ENCODE measurements at places on chromosomes 13 and 19.

- no peak for DNase-seq
Observed at GRCh38 chr19:58021541-58022282, 12.1 kb upstream of the ZSCAN1 start.

DNA sequence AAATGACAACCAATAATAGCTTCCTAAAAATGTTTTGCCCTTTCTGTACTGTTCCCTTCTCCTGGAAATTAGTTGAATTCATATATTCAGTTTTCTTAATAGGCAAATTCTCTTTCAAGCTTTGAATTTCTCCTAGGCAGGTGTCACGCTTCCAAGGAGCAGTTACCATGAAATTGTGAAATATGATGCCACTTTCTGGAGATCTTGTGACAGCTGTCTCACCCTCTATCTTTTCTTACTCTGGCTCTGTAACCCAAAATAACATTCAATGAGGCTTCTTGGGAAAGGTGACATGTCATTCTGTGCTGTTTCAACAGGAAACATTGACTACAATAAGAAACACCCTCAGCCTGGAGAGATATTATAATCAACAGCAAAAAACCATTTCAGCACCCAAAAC is 80.3 kb upstream of the MRI1 start:
- no peak for DNase-seq

GRCh38 chr19:32581705-32582179 is 752 bp downstream of the PDCD5 start:
- DNase-seq: no peak

- DNase-seq: no peak
Observed at GRCh38 chr13:50636007-50636704, 207.3 kb downstream of the DLEU7 start.

- DNase-seq: no peak
Observed at GRCh38 chr19:1830568-1830967, 17.7 kb downstream of the REXO1 start.

GRCh38 chr13:21736926-21737325 is 66.1 kb downstream of the FGF9 start:
- DNase-seq: no peak

GRCh38 chr13:25778808-25779305 is 273.0 kb downstream of the SHISA2 start:
- no peak for DNase-seq

DNA sequence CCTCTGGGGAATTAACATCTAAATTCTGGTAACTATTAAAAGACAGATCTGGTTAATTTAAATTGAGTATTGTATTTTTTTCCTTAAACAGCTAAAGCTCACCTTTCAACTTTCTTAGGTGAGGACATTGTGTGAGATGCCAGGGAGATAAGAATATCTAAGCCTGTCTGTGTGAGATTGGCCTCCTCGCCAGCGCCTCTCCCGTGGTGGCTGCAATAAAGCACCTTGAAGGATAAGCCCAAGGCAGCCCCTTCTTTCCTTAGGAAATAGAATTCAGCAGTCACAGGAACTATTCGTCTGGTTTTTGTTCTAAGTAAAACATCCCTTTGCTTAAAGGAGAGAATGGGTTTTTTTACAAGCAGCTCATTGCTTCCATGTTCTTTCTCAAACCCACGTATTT is 24.6 kb downstream of the NAXD start:
- no peak for DNase-seq

GRCh38 chr19:29532097-29532496 is 6.3 kb downstream of the VSTM2B start:
- DNase-seq: no peak

- DNase-seq: no peak
Observed at GRCh38 chr19:19566306-19566705, 28.2 kb downstream of the CILP2 start.

- DNase-seq: no peak
Observed at GRCh38 chr19:48064509-48064908, 20.6 kb upstream of the CABP5 start.

DNA sequence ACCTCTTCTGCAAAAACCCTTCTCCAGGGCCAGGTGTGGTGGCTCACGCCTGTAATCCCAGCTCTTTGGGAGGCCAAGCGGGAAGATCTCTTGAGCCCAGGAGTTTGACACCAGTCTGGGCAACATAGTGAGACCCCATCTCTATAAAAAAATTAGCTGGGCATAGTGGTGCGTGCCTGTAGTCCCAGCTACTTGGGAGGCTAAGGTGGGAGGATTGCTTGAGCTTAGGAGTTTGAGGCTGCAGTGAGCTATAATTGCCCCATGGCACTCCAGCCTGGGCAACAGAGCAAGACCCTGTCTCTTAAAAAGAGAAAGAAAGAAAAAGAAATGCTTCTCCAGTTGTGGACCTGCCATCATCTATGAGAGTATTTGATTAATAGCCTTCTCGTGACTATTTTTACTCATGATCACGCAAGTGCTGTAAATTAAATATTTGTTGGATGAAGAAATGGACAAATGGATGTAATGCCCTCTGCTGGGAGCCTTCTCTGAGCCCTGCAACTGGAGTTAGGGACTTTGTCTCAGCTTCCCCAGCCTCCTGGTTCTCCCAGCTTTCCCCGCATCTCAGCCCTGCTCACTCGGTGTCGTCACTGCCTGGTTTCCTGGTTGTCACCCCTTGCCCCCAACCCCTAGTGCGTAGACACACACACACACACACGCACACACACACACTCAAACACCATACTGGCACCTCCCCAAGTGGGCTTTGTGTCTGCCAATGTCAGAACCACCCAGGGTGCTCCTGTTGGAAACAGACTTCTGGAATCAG is 12.2 kb downstream of the WIZ start:
- DNase-seq: no peak

- no peak for DNase-seq
Observed at GRCh38 chr13:35771898-35772297, 295.4 kb upstream of the MAB21L1 start.

DNA sequence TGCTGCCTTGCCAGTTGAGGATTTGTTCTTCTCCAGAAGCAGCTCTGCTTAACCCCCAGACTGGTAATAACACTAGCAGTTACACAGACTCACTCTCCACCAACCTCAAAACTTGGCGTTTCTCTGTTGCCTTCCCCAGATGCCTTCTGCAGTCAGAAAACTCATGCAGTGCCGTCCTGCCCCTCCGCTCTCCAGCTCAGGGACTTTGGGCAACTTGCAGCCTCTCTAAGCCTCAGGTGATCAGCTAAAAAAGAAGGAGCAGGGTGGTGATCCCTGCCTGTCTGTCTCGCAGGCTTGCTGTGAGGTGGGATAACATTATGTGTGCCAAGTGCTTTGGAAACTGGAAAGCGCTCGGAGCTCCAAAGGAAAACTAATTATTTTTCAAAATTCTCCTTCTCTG is 391.6 kb downstream of the HS6ST3 start:
- DNase-seq: no peak

Data from stimulated activated CD8-positive, alpha-beta memory T cell treated with anti-CD3 and anti-CD28 coated beads, Interleukin-15, amount 100 ng/mL, for 4 hours (primary cell).